Activated CD8-positive, alpha-beta memory T cell treated with anti-CD3 and anti-CD28 coated beads for 4 hours (primary cell): ENCODE measurements at places on chromosomes 1 and 21.
A peak's percentile ranks its signal among the peaks of the same experiment; 100 is the strongest.

DNA sequence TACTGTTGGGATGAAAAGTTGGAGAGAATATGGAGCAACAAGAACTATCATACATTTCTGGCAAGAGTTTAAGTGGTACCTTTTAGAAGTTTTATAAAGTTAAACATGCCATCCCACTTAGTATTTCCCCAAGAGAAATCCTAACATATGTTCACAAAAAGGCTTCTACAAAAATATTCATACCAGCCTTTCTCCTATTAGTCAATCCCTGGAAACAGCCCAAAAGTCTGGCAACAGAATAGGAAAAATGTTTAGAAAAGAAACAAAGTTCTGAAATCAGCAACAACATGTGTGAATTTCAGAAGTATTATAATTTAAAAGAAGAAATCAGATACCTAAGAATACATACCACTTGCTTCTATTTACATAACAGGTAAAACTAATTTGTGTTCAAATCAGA lies 271.0 kb downstream of the DSCAM start:
- DNase-seq, result no peak

DNA sequence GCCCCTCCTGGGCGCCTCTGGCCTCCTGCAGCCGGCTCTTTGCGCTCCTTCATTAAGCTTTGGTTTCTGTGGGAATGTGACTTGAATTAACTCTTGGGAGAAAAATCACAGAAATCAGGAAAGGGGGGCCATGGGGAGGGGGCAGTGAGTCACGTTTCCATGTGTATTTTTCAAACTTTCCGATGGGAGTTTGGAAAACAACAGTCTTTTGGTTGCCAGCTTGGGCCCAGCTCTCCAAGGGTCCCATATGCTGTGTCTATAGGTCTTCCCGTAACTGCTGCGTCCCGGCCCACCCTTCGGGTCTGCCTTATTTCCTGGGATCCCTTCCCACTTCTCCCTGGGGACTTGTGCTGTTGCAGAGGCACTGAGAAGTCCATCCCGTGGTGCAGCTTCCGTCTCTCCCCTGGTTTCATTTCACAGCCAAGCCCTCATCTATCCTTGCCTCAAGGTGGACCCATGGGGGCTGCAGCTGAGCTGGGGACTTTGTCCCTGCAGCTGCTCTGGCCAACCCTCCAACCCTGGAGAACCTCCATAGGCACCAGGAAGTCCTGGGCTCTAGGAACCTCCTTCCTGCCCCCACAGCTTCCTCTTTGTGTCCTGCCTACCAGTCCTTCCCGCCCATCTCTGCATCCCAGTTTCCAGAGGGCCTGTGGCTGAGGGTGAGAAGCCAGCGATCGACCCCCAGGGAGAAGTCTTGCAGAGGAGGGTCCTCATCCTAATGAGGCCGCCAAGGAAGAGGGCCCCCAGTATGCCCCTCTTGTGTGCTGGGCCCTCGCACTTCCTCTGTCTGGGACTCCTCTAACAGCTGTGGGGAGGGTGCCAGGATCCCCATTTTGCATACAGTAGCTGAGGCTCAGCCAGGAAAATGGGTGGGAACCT lies 11.6 kb upstream of the LMNA start:
- no peak for DNase-seq

DNA sequence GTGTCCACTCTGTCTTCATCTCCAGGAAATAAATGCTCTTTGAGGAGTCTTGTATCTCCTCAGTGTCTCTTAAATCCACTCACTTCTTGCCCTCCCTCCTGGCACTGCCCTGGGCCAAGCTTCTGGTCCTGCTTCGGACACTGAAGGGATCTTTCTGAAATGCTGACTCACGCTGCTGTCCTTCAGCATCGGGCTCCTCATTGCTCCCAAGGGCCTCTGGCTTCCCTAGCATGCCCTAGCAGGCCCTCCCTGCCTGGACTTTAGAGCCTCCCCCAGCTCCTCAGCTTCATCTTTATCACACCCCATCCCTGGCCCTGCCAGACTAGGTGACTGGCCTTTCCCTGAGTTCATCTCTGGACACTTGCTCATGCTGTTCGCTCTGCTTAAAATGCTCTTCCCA lies 96.6 kb downstream of the FOXD2 start:
- DNase-seq, result no peak

- no peak for DNase-seq
Measured at GRCh38 chr1:29651684-29652665, 415.7 kb downstream of the PTPRU start.

DNA sequence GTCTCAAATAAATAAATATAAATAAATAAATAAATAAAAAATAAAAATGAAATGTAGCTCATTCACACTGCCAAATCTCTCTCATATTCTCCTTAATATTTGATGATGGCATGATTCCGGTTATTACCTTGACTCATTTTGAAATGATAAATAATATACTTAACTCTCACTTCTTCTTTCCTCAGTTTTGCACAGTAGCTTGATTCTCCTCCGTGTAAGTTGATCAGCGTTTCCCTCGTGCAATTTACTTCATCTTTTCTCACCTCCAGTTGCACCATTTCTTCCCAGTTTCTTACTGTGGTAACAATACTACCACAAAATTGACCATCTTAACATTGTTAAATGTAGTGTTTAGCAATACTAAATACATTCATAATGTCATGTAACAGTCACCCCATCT lies 111.6 kb downstream of the RIPK4 start:
- no peak for DNase-seq

DNA sequence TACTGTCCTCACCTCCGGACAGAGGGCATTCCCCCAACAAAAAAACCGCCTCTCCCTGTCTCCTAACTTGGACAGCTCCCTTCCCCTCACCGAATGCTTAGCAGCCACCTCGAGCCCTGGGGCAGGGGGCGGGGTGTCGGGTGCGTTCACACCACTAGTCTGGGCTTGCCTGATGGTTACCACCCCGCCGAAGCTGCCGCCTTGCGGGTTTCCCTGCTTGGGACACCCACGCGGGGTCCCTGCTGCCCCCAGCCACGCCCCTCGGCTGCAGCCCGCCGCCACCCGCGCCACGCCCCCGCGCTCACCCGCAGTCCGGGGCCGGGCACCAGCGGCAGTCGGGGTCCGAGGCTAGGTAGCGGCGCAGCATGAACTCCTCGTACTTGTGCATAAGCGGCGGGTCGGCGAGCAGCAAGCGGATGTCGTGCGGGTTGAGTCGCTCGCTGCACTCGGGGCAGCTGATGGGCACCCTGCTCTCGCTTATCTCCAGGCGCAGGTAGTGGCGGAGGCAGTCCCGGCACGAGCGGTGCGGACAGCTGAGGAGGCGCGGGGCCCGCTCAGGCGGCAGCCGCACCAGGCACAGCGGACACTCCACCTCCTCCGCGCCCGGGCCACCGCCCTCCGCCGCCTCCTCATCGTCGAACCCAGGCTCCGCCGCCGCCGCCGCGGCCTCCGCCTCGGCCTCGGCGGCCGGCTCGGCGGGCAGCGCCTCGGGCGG lies 706 bp downstream of the RNF19B start:
- peak; percentile 28 for DNase-seq

DNA sequence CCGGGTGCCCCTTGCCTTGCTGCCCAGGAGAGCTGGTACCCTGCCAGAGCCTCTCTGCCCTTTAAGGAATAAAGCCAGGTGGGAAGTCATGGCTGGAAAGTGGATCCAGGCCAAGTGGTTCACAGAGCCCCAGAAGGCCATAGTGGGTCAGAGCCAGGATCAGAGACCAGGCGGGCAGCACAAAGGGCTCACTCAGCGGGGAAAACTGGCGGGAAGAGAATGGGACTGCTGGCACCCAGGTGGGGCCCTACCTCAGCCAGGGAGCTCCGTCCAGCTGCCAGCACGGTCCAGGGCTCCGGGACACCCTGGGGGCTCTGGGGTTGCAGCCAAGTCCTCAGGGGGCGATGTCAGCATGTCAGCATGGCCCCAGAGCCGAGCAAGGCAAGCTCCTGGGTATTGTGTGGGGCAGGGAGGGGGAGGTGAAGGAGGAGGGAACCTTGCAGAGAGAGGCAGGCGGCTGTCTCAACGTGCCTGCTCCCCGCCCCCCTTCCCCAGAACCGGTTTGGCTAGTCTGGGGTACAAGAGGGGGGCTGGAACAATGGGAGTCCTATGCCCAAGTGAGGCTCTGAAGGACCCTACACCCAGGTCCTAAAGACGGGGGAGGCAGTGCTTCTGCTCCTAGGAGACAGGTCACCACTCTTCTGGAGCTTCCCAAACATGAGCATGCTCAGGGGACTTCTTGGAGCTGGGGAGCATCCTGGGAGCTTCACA lies at the start of gene ARHGEF19:
Gene ARHGEF19 (minus strand): TSS at position 402 of the 711 bp plus-strand sequence. CDS start 3,598 bp downstream, outside the sequence.
- no peak for DNase-seq

DNA sequence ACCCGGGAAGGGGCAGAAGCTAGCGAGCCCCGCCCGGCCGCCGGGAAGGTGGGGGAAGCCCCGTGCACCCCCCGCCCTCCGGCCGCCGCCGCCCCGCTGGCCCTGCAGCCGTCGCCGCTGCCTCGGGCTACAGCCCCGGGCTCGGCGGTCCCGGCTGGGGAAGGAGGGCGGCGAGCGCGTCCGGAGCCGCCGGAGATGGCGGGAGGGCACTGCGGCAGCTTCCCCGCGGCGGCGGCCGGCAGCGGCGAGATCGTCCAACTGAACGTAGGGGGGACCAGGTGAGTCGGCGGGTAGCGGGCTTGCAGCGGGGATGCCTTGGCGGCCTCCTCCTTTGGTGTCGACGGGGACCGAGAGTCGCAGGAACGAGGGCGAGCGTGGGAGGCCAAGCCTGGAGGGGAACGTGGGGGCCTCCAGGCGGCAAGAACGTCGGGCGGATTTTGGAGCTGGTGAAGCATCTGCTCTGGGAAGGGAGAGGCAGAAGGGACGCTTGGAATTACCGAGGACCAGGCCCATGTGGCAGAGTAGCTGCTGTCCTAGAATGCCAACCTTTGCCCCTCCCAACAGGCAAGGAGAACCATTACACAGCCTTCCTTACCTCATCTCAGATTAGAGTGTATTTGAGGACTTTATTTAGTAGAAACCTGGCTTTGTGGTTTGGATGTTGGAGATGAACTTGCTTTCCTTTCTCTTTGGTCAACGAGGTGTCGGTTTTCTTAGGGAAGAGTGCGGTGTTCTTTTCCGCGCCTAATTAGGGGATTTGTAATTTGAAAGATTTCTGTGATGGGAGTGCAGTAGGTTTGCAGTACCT lies 591 bp downstream of the KCTD3 start:
- DNase-seq, result no peak

GRCh38 chr1:8039071-8039470 lies 13.0 kb upstream of the ERRFI1 start:
- no peak for DNase-seq

- no peak for DNase-seq
Measured at GRCh38 chr1:59541161-59541560, 244.3 kb downstream of the FGGY start.

DNA sequence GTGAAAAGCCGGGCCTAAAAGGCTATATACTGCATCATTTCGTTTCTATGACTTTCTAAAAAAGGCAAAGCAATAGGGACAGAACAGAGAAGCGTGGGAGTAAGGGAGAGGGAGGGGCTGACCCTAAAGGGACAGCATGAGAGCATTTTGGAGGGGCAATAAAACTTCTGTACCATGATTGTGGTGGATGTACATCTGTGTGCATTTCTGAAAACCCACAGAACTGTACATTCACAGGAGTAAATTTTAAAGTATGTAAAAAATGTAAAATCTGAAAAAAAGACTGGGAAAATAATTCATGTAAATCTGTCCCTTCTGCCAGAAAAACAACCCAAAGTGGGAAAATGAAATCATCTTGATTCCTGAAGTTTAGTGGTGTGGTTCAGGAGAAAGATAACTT lies 235.4 kb downstream of the CENPF start:
- no peak for DNase-seq

- DNase-seq, result no peak
Measured at GRCh38 chr21:40723317-40723716, 123.6 kb downstream of the DSCAM start.

DNA sequence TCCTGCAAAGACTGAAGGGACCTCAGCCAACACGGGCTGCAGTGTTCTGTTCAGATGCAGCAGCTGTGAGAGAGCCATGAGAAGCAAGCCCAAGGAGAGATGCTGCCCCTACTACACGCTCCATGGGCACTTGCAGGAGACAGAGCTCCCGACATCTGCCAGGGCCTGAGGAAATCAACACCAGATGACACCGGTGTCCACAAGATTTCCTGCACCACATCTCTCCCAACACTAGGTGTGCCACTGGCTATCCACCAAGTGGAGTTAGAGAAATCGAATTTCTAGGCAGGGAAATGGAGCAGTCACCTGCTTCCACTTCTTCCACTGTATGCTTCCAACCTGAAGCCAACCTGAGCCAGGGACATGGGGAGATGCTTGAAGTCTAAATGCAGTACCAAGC lies 445.3 kb downstream of the RWDD3 start:
- DNase-seq, result no peak

- no peak for DNase-seq
Measured at GRCh38 chr1:209309198-209309597, 274.3 kb upstream of the CAMK1G start.

- no peak for DNase-seq
Measured at GRCh38 chr1:234699795-234700665, 90.1 kb upstream of the IRF2BP2 start.

- DNase-seq, result peak; percentile 28
Measured at GRCh38 chr1:54081306-54082270, 28.2 kb downstream of the TCEANC2 start.

DNA sequence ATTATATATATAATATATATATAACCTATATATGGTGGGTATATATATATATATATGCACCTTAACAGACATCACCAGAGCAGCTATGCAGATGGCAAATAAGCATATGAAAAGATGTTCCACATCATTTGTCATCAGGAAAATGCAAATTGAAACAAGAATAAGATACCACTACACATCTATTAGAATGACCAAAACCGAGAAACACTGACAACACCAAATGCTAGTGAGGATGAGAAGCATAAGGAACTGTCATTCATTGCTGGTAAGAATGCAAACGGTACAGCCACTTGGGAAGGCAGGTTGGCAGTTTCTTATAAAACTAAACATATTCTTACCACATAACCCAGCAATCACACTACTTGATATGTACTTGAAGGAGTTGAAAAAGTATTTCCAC lies 219.8 kb upstream of the PRMT6 start:
- DNase-seq, result no peak

DNA sequence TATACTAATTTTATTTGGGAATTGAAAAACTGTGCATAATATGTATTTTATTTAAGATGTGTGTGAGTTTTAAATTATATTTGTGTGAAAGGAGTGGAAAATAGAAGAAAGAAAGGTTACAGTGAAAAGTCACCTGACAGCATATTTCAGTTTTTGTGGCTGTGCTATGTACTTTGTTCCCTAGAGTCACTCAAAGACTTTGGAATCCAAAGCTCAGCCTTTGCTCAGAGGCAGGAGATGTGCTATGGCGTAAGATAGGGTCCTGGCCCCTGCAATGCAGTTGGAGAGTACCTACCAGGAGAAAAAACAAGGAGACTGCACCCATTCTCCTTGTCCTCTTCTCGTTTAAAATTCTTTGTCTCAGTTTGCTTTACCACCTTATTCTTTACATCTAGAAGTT lies 2.9 kb downstream of the CCDC30 start:
- DNase-seq, result no peak

DNA sequence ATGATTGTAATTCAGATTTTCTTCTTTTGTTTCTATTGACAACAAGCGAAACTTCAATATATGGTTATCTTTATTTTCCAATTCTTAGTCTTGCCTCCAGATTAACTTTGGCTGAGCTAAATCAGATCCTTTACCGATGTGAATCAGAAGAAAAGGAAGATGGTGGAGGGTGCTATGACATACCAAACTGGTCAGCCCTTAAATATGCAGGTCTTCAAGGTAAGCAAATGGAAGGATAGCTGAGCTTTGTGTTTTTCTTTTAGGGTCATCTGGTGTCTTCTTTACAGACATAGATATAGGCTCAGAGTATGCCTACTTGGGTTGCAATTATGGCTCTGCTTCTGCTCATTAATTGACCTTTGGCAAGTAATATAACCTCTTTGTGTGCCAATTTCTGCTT lies 37.7 kb downstream of the AGL start:
- DNase-seq, result no peak
